ENCODE measurements at places on chromosomes 3 and 15. TPM values are rescaled to one million over a fixed set of nuclear protein-coding genes. Genes with fewer than 3 reads are reported as not detected.
A peak's percentile ranks its signal among the peaks of the same experiment; 100 is the strongest.

DNA sequence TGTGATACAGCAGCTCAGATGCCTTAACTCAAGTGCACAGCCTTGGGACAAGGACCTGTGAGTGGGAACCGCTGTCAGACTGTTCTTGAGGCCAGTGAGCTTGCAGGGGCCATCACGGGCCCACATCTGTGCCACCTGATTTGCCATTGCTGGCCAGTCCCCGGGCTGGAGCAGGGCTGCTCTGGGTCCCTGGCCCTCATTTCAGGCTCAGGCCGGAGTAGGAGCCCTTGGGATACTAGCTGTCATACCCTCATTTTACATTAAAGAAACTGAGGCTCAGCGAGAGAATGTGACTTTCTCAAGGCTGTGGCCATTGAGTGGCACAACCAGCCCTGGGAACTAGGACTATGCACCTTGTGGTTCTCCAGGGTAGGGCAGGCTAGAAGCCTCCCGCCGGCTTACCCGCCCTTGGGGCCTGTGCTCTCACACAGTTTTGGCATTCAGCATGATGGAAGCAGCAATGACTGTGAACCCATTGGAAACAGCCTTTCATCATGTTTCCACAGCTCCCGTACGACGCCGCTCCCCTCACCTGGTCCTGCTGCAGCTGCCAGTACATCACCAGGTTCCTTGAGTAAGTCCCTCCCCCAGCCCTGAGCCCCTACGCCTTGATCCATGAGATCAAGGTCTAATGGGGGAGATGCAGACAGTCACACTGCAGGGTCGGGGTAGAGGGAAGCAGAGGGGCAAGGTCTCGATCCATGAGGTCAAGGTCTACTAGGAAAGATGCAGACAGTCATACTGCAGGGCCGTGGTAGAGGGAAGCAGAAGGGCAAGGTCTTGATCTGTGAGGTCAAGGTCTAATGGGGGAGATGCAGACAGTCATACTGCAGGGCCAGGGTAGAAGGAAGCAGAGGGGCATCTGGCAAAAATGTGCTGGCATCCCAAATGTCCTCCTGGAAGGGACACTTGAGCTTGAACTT lies 42.2 kb downstream of the GOLGA6L10 start:
- no peaks in the 10 kb centered on the region for H3K4me1 ChIP-seq
- H3K27me3 ChIP-seq = no peaks in the 10 kb centered on the region

DNA sequence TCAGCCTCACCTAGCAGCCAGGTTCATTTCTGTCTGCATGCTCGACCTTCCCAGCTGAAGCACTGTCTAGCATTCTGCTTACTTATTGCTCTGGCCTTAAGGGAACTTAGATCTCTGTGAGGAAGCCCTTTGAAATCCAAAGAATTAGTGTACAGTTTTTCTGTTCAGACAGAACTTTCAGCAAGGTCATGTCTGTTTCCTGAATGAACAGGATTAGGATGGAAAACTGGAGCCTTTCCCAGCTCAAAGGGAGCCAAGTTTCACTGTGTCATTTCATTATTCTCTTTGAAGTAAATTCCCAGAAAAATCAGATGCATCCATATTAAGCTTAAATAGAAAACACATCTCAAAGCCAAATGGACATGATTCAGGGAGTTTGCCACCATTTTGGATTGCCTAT lies 457.3 kb upstream of the KCNMB2 start:
- DNase-seq = peak; percentile 70
- H3K27me3 ChIP-seq = no peaks in the 10 kb centered on the region
- no peaks in the 10 kb centered on the region for H3K36me3 ChIP-seq
- peaks cover 6% of the 10 kb centered on the region for H3K4me1 ChIP-seq
- no peak overlapping the region for H3K4me3 ChIP-seq

GRCh38 chr3:72308641-72309040 lies 523.7 kb upstream of the PROK2 start:
- peaks cover 8% of the 10 kb centered on the region for H3K4me1 ChIP-seq
- H3K27me3 ChIP-seq = no peaks in the 10 kb centered on the region

CHL1 gene
- total RNA-seq = 20.8 TPM

FBN1 gene
- 97.4 TPM for total RNA-seq

- H3K36me3 ChIP-seq = no peaks in the 10 kb centered on the region
- no peak overlapping the region for H3K4me3 ChIP-seq
- no peak for DNase-seq
- H3K27ac ChIP-seq = no peak overlapping the region
- H3K4me1 ChIP-seq = no peaks in the 10 kb centered on the region
- H3K27me3 ChIP-seq = no peaks in the 10 kb centered on the region
Observed at GRCh38 chr3:107392549-107393165, 15.4 kb downstream of the CCDC54 start.

SLC15A2 gene
- total RNA-seq = 5.9 TPM

DNA sequence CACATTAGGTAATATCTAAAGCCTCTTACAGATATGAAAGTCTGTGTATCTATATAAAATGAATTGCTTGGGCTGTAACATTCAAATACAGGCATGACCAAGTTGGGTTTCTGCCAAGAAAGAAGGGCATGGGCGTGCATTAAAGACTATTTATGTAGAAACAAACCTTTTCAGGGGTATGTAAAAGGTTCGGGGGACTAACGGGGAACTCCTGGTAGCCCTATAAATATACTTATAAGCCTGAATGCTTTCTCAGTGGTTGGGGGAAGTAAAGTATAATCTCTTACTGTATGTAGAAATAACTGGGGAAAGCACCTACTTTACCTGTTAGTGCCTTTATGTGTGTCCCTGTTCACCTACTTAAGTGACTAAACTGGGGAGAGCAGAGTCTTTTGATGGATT lies 154.5 kb upstream of the TBL1XR1 start:
- H3K4me1 ChIP-seq = no peaks in the 10 kb centered on the region
- H3K4me3 ChIP-seq = no peak overlapping the region
- no peaks in the 10 kb centered on the region for H3K27me3 ChIP-seq

GRCh38 chr15:52163321-52164190 lies 27.6 kb downstream of the GNB5 start:
- peaks cover 6% of the 10 kb centered on the region for H3K4me1 ChIP-seq
- H3K4me3 ChIP-seq = no peak overlapping the region
- no peaks in the 10 kb centered on the region for H3K27me3 ChIP-seq
- no peaks in the 10 kb centered on the region for H3K36me3 ChIP-seq

GRCh38 chr3:118641608-118642007 lies 393.0 kb downstream of the IGSF11 start:
- no peak for DNase-seq
- H3K4me1 ChIP-seq = no peaks in the 10 kb centered on the region

DNA sequence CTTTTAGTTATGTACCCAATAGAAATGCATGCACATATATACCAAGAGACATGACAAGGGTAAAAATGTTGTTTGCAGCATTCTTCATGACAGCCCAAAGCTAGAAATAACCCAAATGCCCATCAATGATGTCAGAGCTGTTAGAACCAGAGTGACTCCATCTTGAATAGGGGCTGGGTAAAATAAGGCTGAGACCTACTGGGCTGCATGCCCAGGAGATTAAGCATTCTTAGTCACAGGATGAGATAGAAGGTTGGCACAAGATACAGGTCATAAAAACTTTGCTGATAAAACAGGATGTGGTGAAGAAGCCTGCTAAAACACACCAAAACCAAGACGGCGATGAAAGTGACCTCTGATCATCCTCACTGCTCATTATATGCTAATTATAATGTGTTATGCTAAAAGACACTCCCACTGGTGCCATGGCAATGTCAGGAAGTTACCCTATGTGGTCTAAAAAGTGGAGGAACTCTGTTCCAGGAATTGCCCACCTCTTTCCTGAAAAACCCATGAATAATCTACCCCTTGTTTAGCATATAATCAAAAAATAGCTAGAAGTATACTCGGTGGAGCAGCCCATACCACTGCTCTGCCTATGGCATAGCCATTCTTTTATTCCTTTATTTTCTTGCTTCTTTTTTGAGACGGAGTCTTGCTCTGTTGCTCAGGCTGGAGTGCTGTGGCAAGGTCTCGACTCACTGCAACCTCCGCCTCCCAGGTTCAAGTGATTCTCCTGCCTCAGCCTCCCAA lies 32.9 kb downstream of the ZBTB11 start:
- no peaks in the 10 kb centered on the region for H3K4me1 ChIP-seq
- H3K27ac ChIP-seq = no peak overlapping the region
- no peaks in the 10 kb centered on the region for H3K27me3 ChIP-seq
- no peak overlapping the region for H3K4me3 ChIP-seq

CLDN16 gene
- total RNA-seq = 0.25 TPM

GRCh38 chr3:9468460-9468859 lies 71.0 kb downstream of the SETD5 start:
- no peak overlapping the region for H3K27ac ChIP-seq
- no peaks in the 10 kb centered on the region for H3K27me3 ChIP-seq

- no peak overlapping the region for H3K27ac ChIP-seq
- DNase-seq = no peak
- H3K4me1 ChIP-seq = no peaks in the 10 kb centered on the region
- no peaks in the 10 kb centered on the region for H3K36me3 ChIP-seq
Observed at GRCh38 chr15:91620229-91620628, 233.3 kb upstream of the SLCO3A1 start.

DNA sequence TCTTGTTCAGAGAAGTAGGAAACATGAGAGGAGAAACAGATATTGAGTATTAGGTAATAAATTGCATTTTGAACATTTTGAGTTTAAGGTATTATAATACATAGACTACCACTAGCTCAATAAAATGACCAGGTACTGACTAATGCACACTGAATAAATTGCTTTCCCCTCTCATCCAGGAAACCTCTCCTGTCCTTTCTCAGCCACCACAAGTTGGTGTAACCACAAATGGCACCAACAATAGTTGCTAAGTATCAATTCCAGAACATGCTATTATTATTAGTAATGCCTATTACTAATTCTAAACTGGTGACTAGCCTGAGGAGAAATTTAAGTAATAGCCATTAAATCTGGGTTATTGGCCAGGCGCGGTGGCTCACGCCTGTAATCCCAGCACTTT lies 47.3 kb upstream of the XRN1 start:
- no peak for DNase-seq
- no peak overlapping the region for H3K27ac ChIP-seq
- H3K4me3 ChIP-seq = no peak overlapping the region
- H3K27me3 ChIP-seq = no peaks in the 10 kb centered on the region
- H3K36me3 ChIP-seq = no peaks in the 10 kb centered on the region

LYZL4 gene
- not detected for total RNA-seq

DNA sequence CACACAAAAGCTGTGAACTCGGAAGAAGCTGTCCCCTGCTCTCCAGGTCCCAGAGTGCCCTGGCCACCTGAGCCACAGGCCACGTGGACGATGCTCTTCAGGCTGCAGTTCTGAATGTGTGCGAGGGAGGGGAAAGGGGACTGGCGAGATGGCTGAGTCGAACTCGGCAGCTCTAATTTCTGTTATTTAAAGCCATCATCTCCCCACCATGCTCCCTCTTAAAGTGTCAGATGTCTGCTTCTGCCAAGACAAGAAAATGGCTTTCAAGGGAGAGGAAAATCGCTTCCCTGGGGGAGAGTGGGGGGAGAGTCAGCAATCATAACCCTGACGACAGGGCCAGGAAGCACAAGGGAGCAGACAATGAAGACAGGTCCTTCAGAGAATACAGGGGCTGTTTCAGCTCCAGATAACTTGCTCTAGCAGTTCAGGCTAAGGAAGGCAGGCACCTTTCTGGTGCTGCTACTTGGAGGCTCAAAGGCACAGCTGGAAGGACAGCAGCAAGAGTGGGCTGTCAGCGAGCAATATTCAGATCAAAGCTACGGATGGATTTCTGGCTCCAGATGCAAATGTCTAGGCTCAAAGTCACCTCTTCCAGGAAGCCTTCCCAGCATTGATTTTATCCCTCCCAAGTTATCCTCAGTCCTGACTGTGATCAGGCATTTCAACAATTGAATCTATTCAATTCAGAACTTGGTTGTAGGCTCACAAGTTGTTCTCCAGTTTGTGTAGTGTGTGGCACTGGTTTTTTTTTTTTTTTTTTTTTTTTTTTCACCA lies 15.5 kb upstream of the CCDC33 start:
- no peak overlapping the region for H3K27ac ChIP-seq
- H3K36me3 ChIP-seq = no peaks in the 10 kb centered on the region
- no peak for DNase-seq
- no peaks in the 10 kb centered on the region for H3K27me3 ChIP-seq
- H3K4me3 ChIP-seq = no peak overlapping the region

MNS1 gene
- 3.0 TPM for total RNA-seq

- H3K27ac ChIP-seq = no peak overlapping the region
- H3K36me3 ChIP-seq = no peaks in the 10 kb centered on the region
- no peak overlapping the region for H3K4me3 ChIP-seq
- no peak for DNase-seq
- no peaks in the 10 kb centered on the region for H3K27me3 ChIP-seq
Observed at GRCh38 chr15:101710806-101711205, 13.5 kb downstream of the TARS3 start.

GRCh38 chr15:41855261-41855961 lies 16.8 kb downstream of the PLA2G4B start:
- no peaks in the 10 kb centered on the region for H3K36me3 ChIP-seq
- no peak overlapping the region for H3K27ac ChIP-seq
- peaks cover 3% of the 10 kb centered on the region for H3K4me1 ChIP-seq
- H3K27me3 ChIP-seq = no peaks in the 10 kb centered on the region

MITF gene
- total RNA-seq = 20.2 TPM

GRCh38 chr3:129211772-129212171 lies 28.1 kb upstream of the CNBP start:
- DNase-seq = peak; percentile 83
- H3K4me1 ChIP-seq = peaks cover 8% of the 10 kb centered on the region
- H3K27me3 ChIP-seq = no peaks in the 10 kb centered on the region
- H3K36me3 ChIP-seq = no peaks in the 10 kb centered on the region
- peak overlapping the region; percentile 18 for H3K27ac ChIP-seq

SLC7A14 gene
- total RNA-seq = 0.20 TPM

- no peak overlapping the region for H3K4me3 ChIP-seq
- no peak overlapping the region for H3K27ac ChIP-seq
- DNase-seq = no peak
- no peaks in the 10 kb centered on the region for H3K27me3 ChIP-seq
Observed at GRCh38 chr3:145088917-145089316, 1072.1 kb downstream of the PLOD2 start.

DNA sequence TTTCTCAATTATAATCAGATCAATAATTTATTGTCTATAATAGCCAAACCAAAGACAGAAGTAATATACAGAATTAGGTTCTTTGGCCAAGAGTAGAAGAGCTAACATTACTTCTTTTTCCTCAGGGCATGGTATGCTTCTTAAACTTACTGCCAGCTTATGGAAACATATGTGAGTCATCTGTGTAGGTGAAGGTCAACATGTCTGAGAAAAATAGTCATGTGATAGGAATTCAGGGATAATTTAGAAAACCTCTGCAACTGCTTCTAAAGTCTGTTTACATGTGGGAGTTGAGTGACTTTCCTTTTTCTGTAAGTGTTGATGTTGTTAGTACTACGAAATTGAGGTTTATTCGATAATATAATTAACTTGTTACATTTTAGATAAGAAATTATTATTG lies 19.2 kb upstream of the MAP6D1 start:
- H3K4me1 ChIP-seq = no peaks in the 10 kb centered on the region
- H3K4me3 ChIP-seq = no peak overlapping the region
- H3K27ac ChIP-seq = no peak overlapping the region

DNA sequence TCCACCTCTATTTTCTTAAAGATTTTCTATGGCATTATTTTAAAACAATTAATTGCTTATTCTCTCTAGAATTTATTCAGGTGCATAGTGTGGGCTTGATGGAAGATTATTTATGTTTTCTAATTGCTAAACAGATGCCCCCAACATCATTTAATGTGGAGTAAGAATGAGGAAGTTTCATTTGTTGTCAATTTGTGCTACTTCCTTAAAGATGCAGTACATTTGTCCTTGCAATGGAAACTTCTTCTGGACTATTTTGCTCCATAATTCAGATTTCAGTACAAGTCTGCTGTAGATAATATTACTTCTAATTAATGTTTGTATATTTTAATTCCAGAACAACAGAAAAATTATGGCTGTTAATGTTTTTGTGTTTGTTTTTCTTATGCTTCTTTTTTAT lies 104.8 kb downstream of the TGFBR2 start:
- H3K4me3 ChIP-seq = no peak overlapping the region
- H3K27me3 ChIP-seq = no peaks in the 10 kb centered on the region
- H3K36me3 ChIP-seq = no peaks in the 10 kb centered on the region
- no peak overlapping the region for H3K27ac ChIP-seq
- no peak for DNase-seq
- no peaks in the 10 kb centered on the region for H3K4me1 ChIP-seq

All from ovary (tissue), 10 donors.